Uterine smooth muscle cell (primary cell): ENCODE measurements at places on chromosomes 11 and 22. TPM values are rescaled to one million over a fixed set of nuclear protein-coding genes. Genes with fewer than 3 reads are reported as not detected.

MRGPRX4 gene
- total RNA-seq = not detected in 2 replicates

RAG2 gene
- total RNA-seq = not detected in 2 replicates

NRGN gene
- 0.37 and 1.5 TPM in 2 replicates for total RNA-seq

MMP27 gene
- not detected in 2 replicates for total RNA-seq

LARGE1 gene
- total RNA-seq = 27.2 and 41.1 TPM in 2 replicates

CFAP68 gene
- total RNA-seq = 7.0 and 9.0 TPM in 2 replicates

USP2 gene
- 0.11 and 1.00 TPM in 2 replicates for total RNA-seq

DEFB131B gene
- not detected in 2 replicates for total RNA-seq
